ENCODE measurements at places on chromosomes 3 and 15. TPM values are rescaled to one million over a fixed set of nuclear protein-coding genes. Genes with fewer than 3 reads are reported as not detected.

Gene SH2D7
- not detected for total RNA-seq

Gene SEMA3F
- 6.5 TPM for total RNA-seq

Gene SRGAP3
- 0.36 TPM for total RNA-seq

Gene ZFYVE19
- 11.2 TPM for total RNA-seq

Gene DPPA4
- not detected for total RNA-seq

Gene MKRN3
- 0.16 TPM for total RNA-seq

Gene PLSCR4
- total RNA-seq: 234 TPM

Gene DGKG
- 0.72 TPM for total RNA-seq

Gene MAGEL2
- 0.36 TPM for total RNA-seq

Gene C3orf20
- total RNA-seq: not detected

Gene AGTR1
- total RNA-seq: 3.1 TPM

Gene ZPLD1
- total RNA-seq: not detected

Gene SAMD7
- not detected for total RNA-seq

Gene CHRM5
- not detected for total RNA-seq

Gene TM4SF18
- total RNA-seq: 0.36 TPM

Gene CHAC1
- total RNA-seq: 56.2 TPM

Gene SCN5A
- total RNA-seq: 0.16 TPM

Gene PDE8A
- 26.4 TPM for total RNA-seq

Gene PRR23A
- total RNA-seq: not detected

Gene SLC24A5
- not detected for total RNA-seq

Gene DLL4
- 0.54 TPM for total RNA-seq

Gene ONECUT1
- total RNA-seq: not detected

Gene VWA5B2
- total RNA-seq: not detected

Gene PSTPIP1
- not detected for total RNA-seq

Gene DNAH12
- total RNA-seq: not detected

Gene ISLR2
- total RNA-seq: not detected

Gene ALDH1A3
- total RNA-seq: 53.0 TPM

Measured in cardiac atrium fibroblast (primary cell).